ENCODE measurements at places on chromosomes 2 and 18.

GRCh38 chr18:48029296-48029986 lies 99.0 kb upstream of the SMAD2 start:
- DNase-seq = no peak

GRCh38 chr18:21129566-21130216 lies 18.1 kb upstream of the ROCK1 start:
- DNase-seq = no peak

DNA sequence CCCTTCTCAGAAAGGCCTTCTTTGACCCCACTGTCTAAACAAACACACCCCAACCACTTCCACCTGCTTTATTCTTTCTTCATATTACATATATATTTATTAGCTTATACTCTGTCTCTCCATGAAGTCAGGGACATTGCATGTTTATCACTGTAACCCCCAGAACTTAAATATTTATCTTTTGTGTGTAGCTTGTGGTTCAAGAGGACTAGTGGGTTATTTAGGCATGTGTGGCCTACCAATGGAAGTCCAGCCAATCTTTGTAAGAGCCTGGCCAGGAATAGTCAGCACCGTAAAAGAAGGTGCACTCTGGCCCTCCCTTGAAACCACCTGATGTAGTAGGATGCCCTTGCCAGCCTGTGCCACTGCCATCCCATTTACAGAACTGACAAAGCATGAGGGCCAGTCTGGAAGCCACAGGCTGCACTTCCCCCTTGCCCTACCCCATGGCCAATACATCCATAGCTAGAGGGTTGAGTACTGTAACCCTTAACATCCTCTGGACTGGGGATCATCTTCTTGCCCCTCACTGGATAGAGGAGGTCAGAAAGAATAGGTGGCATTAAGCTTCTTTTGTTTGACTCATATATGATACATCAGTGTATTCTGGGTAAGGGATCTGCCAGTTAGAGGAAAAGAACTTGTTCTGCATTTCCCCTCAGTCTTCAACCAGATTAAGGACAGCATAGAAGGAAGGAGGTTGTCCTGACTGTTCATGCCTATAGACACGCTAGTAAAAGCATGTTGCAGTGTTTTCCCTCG lies 4.9 kb downstream of the NEMP2 start:
- no peak for DNase-seq

DNA sequence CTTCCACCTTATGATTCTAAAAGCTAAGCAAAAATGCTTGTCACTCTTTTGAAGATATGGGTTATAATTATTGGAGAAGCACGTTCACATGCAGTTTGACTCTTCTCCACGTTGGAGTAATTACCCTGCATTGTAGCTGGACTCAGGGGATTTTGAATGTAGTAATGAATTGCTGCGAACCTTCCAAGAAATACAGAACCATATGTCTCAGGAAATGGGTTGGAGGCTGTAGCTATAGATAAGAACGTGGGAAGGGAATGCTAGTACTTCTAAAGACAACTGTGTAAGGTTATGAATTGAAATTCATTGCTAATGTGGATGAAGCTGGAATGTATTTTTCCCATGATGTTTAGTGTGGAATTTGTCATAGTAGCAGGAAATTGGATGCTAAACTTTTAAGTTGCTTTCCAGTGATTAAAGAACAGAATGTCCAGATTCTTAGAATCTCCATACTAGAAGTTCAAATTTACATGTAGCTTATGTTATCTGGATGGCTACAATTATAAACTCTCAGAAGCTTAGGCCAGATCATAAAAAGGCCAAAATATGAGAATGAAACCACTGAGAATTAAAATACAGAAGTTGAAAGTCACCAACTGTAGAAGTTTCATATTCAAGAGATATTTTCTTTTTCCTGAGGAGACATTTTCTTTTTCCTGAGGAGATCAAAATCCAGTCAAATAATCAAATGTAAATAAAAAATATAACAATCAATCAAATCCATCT lies 27.3 kb upstream of the SPOPL start:
- peak; percentile 97 for DNase-seq

- DNase-seq = no peak
Measured at GRCh38 chr18:55499526-55499925, 88.5 kb downstream of the TCF4 start.

Data from endothelial cell of umbilical vein (primary cell).